ENCODE measurements at places on chromosomes 11 and 22.
A peak's percentile ranks its signal among the peaks of the same experiment; 100 is the strongest.

GRCh38 chr11:17511571-17511970, 32.6 kb downstream of the USH1C start:
- no peak for DNase-seq

DNA sequence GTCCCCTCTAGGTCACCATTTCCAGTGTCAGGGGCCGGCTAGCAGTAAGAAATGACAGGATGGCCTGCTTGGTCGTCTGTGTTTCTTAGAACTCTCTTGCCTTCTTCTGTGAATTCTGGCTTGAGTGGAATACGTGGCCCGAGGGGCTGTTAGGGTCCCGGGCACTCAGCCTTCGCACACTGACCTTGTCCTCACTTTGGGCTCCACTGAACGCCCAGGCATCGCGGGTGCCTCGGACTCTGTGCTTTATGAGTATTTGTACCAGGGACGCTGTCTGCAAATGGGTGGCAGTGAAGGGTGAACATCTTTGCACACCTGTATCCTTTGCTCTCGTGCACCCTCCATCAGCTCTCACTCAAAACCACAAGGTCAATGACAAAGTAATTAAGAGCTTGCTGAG, 123.4 kb upstream of the ANO1 start:
- no peak for DNase-seq

GRCh38 chr11:76196849-76197248, 9.5 kb downstream of the WNT11 start:
- no peak for DNase-seq

DNA sequence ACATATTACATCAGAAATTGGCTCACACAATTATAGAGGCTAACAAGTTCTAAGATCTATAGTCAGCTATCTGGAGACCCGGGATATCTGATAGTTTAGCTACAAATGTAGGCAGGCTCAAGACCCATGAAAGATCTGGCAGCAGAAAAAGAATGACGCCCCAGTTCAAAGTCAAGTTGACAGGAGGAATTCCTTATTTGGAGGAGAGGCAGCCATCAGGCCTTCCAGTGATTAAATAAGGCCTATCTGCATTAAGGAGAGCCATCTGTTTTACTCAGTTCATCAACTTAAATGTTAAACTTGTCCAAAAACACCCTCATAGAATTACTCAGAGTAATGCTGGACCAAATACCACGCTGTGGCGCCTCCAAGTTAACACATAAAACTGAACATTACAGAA, 1402.6 kb downstream of the FAM181B start:
- DNase-seq = no peak

GRCh38 chr11:27507557-27508322, 1.2 kb upstream of the LIN7C start:
- DNase-seq = no peak

GRCh38 chr11:18312012-18312411, 9.9 kb downstream of the HPS5 start:
- DNase-seq = no peak

- DNase-seq = no peak
Measured at GRCh38 chr11:45921561-45922424, 663 bp upstream of the LARGE2 start.

DNA sequence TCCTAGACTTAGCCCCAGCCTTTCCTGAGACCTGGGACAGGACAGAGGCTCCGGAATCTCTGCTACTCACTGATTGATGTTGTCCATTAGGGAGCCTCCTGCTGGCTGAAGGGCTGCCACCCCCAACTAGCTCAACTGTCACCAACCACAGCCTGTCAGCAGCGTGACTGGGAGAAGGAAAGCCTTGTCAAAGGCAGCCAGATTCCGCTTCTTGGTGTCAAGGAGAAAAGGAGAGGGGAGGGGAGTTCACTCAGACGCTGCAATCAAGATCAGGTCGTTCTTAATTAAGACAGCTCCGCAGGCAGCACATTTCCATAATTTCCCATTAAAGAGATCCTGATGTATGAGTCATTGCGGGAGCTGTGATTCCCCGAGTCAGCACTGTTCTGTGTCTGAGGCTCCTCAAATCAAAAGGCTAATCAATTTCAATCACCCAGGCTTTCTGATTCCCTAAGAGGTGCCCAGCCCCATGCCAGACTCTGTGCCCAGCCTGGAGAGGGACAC, 152.8 kb upstream of the ZBED5 start:
- DNase-seq = peak; percentile 50

DNA sequence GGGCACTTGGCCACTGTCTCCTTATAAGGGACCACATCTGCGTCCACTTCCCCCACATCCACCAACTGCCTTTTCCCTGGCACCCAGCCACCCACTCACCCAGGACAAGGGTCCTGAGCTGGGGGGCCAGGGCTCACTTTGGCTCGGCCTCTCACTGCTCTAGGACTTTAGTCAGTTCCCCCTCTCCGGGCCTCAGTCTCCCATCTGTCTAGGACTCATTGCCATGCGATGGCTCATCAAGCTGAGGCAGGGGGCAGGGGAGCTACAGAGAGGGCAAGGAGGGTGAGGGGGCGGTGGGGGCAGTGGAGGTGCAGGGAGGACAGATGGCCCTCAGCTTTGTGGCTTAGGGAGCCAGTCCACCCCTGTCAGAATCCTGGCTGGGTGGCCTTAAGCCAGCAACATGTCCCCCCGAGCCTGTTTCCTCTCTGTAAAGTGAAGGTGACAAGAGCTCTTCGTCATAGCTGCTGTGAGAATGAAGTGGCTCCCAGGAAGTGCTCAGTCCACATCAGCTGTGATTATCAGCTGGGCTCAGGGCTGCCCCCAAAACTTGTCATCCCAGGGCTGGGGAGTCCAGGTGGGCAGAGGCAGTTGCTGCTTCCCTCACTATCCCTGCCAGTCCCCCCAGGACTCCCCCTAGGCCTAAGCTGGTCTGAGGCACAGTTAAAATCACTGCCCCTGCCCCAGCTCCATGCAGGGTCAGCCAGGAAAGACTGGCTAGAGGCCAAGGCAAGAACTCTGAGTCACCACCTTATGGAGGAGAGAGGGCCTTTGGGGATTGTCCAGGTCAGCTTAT, 14.9 kb downstream of the RAC2 start:
- DNase-seq = no peak

GRCh38 chr11:33177676-33178336, 16.5 kb upstream of the CSTF3 start:
- no peak for DNase-seq

All from KBM-7 (cell line).